ENCODE measurements at places on chromosomes 16 and 17.
A peak's percentile ranks its signal among the peaks of the same experiment; 100 is the strongest.

GRCh38 chr16:74586948-74587347 lies 20.0 kb downstream of the GLG1 start:
- DNase-seq: no peak

GRCh38 chr17:26782153-26782552 lies 511.8 kb upstream of the WSB1 start:
- no peak for DNase-seq

- no peak for DNase-seq
Measured at GRCh38 chr17:73318427-73318813, 6.6 kb upstream of the CDC42EP4 start.

- no peak for DNase-seq
Measured at GRCh38 chr16:48911700-48912099, 301.7 kb upstream of the N4BP1 start.

GRCh38 chr16:70255574-70255973 lies 3.8 kb upstream of the EXOSC6 start:
- DNase-seq: no peak

- DNase-seq: no peak
Measured at GRCh38 chr16:84724606-84725309, 25.0 kb downstream of the USP10 start.

- DNase-seq: no peak
Measured at GRCh38 chr17:68196394-68197090, 51.3 kb upstream of the AMZ2 start.

- no peak for DNase-seq
Measured at GRCh38 chr17:12953156-12953555, 64.7 kb downstream of the ELAC2 start.

DNA sequence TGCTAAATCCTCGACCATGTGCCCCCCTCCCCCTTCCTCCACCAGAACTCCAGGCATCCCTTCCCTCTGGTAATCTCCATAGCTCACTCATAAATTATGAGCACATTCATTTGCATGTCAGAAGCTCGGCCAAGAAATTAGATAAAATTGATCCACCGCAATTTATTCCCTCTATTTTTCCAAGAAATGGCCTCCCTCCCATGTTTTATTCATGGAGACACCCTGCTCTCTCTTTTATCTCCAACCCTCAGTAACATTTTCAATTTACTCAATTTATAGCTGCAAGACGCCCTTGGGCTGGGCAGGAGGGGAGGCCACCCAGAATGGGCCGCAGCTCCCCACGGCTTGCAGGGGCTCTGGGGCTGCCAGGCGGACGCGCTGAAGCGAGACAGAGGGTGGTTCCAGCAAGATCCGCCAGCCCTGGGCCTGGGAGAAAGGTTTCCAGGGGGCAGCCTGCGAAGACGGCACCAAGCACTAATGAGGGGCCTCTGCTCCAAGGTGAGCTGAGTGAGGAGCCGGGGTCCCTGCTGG lies 54.7 kb upstream of the ZNF423 start:
- no peak for DNase-seq

DNA sequence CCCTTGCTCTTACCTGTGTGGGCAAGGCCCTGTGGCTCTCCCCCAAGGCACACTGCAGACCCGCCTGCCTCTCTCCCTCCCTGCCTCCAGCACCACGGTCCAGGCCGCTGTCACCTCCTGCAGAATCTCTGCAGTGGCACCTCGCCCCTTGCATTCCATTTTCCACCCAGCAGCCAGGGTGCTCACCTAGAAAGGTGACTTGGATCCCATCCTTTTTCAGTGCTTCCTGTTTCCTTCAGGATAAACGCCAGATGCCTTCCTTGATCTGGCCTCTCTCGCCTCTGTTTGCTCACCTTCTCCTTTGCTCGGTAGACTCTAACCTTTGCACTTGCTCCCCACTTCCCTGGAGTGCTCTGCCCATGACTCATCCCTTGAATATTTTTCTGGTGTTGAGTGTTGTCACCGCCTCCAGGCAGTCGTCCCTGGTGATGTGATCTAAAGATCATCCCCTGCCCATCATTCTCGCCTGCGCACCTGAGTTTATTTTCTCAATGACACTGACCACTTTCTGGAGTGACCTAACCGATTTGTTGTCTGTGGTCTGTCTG lies 79.2 kb upstream of the LGALS9 start:
- peak; percentile 66 for DNase-seq

All from urothelium cell line (cell line).